ENCODE measurements at places on chromosomes 13 and 19.
A peak's percentile ranks its signal among the peaks of the same experiment; 100 is the strongest.

- no peak for DNase-seq
Observed at GRCh38 chr13:52405369-52405766, 604 bp downstream of the THSD1 start.

DNA sequence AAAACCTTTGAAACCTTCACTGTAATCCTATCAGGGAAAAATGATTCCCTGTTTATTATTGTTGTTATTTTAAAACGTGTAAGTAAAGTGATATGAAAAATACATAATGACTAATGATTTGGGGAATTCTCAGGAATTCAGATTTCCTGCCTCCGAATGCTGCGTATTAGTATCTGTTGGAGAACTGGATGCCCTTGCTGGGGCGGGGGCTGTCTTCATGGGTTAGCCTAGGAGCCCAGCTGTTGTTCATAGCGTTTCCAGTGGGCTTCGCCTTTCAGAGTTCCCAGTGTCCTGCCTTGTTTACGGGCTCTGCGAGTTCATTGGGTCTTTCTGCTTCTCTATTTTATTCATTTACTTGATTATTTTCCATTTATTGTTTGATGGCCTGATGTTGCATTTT lies 18.4 kb downstream of the NAXD start:
- DNase-seq = no peak

DNA sequence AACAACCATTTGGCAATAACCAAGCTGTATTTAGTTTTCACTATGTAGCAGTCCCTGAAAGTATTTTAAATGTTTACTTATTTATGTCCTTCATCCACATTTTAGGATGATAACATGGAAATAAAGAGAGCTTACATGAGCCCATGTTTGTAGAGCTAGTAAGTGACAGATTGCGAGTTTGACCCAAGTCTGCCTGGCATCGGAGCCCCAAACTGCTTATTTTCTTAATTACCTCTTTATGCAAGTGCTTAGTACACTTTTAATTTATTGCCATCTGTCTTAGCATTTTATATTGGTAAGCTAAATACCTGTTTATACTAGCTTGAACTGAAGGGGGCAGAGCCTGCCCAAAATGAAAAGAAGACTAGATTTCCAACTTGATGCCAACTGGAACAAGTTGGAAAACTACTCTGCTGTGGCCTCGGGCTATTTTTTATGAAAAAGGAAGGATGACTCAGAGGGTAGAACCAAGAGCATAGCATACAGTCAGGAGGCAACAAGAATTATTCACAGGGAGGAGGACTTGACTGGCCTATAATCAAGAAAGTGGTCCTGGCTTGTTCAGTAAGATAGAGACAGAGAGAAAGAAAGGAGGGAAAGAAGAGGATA lies 150.2 kb downstream of the NDFIP2 start:
- DNase-seq = peak; percentile 80

- no peak for DNase-seq
Observed at GRCh38 chr13:33272531-33273124, 12.9 kb downstream of the STARD13 start.

DNA sequence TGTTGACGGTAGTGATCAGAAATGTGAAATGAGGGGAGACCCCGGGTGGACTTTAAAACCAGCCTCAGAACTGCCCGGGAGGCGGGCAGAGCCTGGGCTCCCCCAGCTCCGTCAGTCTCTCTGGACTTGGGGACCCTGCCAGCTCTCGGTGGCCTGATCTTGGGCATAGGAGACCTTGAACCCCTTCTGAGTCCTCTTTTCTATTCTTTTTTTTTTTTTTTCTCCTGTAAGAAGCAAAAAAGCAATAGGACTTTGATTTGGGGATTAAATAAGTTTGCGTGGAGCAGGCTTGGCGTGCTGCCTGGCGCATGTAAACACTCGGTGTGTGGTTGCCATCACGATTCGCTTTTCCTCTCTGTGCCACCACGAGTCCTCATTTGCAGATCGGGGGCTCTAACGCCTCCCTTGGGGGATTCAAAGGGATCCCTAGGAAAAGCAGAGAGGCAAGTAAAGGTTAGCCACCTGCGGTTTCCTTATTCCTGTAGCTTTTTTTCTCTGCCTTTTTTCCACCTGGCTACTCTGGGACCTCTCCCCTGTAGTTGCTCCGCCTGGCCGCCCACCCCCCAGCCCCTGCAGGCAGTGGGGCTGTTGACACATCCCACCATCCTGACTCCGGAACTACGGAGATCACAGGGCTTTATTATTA lies 1.3 kb downstream of the SAFB start:
- DNase-seq = peak; percentile 37

DNA sequence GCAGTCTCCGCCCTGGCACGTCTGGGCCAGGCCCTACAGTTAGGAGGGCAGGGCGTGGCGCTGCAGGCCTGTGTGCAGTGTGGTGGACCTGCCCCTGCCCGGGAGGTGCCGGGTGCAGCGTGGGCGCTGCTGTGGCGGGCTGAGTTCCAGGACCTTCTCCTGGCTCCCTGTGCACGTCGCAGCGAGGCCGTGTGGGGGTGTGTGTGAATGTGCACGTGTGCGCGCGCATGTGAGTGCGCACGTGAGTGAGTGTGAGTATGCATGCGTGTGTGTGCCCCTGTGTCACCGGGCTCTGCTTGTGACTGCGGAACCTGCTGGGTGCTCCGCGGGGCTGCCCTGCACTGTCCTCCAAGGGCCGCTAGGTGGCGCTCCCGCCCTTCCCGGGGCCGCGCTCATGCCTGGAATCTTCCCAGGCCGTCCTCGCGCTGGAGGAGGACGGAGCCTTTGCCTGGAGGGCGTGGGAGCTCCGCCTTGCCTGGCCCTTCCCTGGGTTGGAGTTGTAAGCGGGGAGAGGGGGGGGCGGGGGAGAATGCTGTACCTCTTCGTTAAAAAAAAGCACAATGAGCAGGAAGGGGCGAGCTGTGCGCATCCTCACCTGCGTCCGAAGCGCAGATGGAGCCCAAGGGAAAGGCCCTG lies 79.3 kb downstream of the KDM4B start:
- peak; percentile 91 for DNase-seq

GRCh38 chr19:10262771-10263170 lies 8.1 kb upstream of the ICAM1 start:
- DNase-seq = no peak
